CD8-positive, alpha-beta T cell (primary cell): ENCODE measurements at places on chromosomes 16 and 17.

- DNase-seq, result no peak
These were observed 40.8 kb upstream of the VPS4A start for GRCh38 chr16:69270395-69270794.

DNA sequence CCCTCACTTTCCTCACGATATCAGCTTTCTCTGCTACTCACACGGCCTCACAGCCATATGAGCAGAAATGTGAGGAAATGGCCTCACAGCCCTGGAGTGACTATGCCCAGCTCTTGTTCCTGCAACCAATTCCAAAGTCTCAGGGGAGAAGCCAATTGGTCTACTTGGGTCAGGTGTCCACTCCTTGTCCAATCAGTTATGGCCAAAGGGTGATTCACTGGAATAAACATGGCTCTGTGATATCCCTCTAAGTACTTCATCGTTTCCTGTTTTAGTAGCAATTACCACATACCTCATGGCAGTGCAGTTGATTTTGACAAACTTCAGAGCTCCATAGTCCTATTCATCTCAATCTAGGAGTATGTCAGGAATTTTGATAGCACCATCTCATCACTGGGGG, 195.4 kb downstream of the KATNIP start:
- no peak for DNase-seq

GRCh38 chr17:61619493-61619892, 28.5 kb upstream of the NACA2 start:
- DNase-seq, result no peak

GRCh38 chr16:85227084-85227945, 115.0 kb upstream of the CIBAR2 start:
- DNase-seq, result no peak

DNA sequence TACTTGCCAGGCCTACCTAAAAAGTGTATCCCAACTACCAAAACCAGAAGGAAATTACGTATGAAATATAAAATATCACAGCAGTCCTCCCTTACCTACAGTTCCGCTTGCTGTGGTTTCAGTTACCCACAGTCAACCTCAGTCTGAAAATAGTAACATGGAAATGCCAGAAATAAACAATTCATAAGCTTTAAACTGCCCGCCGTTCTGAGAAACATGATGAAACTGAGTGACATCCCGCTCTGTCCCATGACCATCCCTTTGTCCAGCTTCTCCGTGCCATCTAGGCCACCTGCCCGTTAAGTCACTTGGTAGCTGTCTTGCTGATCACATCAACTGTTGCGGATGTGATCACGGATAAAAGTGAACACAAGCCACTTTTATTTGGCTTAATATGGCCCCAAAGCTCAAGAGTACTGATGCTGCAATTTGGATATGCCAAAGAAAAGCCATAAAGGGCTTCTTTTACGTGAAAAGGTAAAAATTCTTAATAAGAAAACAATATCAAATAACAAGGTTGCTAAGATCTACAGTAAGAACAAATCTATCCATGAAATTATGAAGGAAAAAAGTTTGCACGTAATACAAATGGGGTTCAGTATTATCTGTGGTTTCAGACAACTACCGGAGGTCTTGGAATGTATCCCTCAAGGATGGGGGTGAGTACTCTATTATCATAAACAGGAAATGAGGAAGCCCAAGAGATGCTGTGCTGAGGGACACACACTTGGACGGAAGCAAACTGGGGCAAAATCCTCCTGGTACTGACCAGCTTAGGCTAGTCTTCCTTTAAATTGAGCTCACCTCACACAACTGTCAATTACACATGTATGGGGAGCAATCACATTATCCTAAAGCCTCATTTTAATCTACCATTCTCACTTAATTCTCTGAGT, 8.2 kb downstream of the USP22 start:
- peak; percentile 63 for DNase-seq

- no peak for DNase-seq
These were observed 35.5 kb upstream of the ITGA2B start for GRCh38 chr17:44424828-44425461.

- DNase-seq, result no peak
These were observed 3.7 kb downstream of the TMUB2 start for GRCh38 chr17:44190481-44190880.

- no peak for DNase-seq
These were observed 55.9 kb downstream of the FOXL1 start for GRCh38 chr16:86634292-86634691.

- DNase-seq, result no peak
These were observed 184.7 kb downstream of the C16orf95 start for GRCh38 chr16:87132361-87133014.

GRCh38 chr17:74345433-74346241, 16.0 kb downstream of the BTBD17 start:
- no peak for DNase-seq

- DNase-seq, result peak; percentile 80
These were observed 1.6 kb downstream of the LASP1 start for GRCh38 chr17:38871247-38872015.

GRCh38 chr16:9258423-9259051, 167.1 kb downstream of the HAPSTR1 start:
- no peak for DNase-seq

GRCh38 chr17:42559075-42559474, 2.9 kb upstream of the COASY start:
- DNase-seq, result no peak
